ENCODE measurements at places on chromosomes 7 and 10. TPM values are rescaled to one million over a fixed set of nuclear protein-coding genes. Genes with fewer than 3 reads are reported as not detected.

LMOD2 gene
- polyA plus RNA-seq, result not detected

RASSF4 gene
- polyA plus RNA-seq, result 11.2 TPM

PBLD gene
- polyA plus RNA-seq, result 1.2 TPM

GPR26 gene
- not detected for polyA plus RNA-seq

CDH23 gene
- 0.01 TPM for polyA plus RNA-seq
